ENCODE measurements at places on chromosomes 16 and 17.

DNA sequence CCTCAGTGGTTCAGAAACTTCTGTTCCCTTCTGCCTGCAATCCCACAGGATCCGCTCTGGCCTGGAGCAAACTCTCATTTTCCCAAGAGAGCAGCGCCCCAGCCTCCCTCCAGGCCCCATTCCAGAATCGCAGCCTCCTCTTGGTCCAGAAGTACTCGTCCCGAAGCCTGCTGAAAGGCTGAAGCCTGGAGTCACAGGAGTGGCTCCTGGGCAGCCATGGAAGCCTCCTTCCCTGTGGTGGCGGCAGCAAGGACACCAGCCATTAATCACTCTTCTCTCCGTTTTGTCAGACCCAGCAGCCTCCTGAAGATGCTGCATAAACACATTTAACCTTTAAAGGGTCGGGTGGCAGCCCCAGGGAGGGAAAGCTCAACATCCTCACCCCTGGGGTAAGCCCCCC, 66.9 kb upstream of the TNRC6C start:
- DNase-seq, result no peak

- no peak for DNase-seq
Measured at GRCh38 chr17:36979565-36979941, 30.8 kb downstream of the AATF start.

- DNase-seq, result no peak
Measured at GRCh38 chr17:15918661-15919259, 26.2 kb upstream of the ADORA2B start.

- no peak for DNase-seq
Measured at GRCh38 chr16:67164599-67165061, at the start of gene HSF4. TSS of gene HSF4 (plus strand) at chr16:67164745. CDS start at chr16:67164812, 67 bp downstream.

GRCh38 chr17:38777641-38778250, 21.6 kb downstream of the PIP4K2B start:
- DNase-seq, result no peak

DNA sequence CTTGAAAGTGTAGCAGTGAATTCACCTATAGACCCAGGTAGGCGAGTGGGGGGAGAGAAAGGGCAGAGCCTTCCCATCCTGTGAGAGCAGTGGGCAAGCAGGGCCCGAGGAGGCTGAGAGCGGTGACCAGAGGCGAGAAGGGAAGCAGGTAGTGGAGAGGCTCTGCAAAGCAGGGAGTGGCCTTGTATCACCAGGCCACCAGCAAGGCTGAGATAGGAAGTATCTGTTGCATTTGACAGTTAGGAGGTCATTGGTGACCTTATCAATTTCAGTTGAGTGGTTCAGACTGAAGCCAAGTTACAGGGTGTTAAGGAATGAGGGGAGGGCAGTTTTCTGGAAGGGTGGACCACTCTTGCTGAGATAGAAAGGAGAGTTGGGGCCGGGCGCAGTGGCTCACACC, 10.7 kb upstream of the HSD3B7 start:
- DNase-seq, result no peak

- no peak for DNase-seq
Measured at GRCh38 chr16:79098907-79099306, 501.6 kb downstream of the MAF start.

GRCh38 chr17:3381957-3382356, 4.2 kb downstream of the OR3A2 start:
- DNase-seq, result no peak

DNA sequence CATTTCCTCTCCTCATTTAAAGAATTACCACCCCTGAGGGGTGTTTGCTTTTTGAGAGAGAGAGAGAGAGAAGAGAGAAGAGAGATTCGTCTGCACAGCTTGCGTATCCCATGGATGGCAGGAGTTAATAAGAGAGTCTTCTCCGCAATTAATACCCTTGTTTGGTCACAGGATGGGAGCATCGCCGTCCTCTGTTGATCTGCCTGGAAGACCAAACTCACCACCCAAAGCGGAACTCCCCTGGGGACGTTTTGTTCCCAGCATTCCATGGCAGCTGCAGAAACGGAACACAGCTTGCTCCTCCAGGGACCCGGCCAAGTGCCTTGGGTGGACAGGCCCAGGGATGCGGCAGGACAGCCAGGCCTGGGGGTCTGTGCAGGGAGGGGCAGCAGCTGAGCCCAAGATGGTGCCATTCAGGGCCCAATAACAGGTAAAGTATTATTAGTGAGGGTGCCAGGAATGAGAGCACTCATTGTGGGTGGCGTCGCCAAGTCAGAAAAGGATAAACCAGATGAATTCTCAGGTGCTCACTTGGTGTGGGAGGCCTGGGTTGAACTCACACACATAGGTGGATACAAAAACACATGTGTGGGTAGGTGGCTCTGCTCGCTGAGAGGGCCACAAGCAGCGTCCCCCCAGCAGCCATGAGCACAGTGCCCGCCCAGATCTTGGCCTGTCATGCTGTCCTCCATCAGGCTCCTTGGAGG, 83.1 kb downstream of the NT5M start:
- no peak for DNase-seq

- DNase-seq, result peak; percentile 71
Measured at GRCh38 chr17:7356072-7356549, 1.2 kb downstream of the TMEM95 start.

DNA sequence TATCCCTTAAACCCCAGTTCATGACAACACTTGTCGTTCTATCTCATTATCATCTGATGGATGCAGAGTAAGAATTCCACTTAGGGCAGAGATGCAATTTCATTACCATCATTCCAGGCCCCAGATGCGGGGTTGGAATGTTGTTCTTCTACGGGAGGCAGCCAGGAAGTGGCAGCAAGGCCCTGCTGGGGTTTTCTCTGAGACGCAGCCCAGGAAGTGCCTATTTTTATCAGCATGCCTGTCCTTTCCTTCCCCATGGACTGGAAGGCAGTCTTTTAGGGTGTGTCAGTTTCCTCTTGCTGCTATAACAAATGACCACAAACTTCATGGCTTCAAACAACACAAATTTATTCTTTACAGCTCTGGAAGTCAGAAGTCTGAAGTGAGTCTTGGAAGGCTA, 246.6 kb upstream of the DYNLRB2 start:
- no peak for DNase-seq

- no peak for DNase-seq
Measured at GRCh38 chr16:81715358-81716196, 63.5 kb upstream of the PLCG2 start.

- no peak for DNase-seq
Measured at GRCh38 chr16:28900601-28901000, 22.3 kb downstream of the ATP2A1 start.

GRCh38 chr17:1624650-1625049, 4.0 kb downstream of the SLC43A2 start:
- DNase-seq, result no peak

GRCh38 chr17:19346351-19347255, 15.9 kb downstream of the B9D1 start:
- no peak for DNase-seq

DNA sequence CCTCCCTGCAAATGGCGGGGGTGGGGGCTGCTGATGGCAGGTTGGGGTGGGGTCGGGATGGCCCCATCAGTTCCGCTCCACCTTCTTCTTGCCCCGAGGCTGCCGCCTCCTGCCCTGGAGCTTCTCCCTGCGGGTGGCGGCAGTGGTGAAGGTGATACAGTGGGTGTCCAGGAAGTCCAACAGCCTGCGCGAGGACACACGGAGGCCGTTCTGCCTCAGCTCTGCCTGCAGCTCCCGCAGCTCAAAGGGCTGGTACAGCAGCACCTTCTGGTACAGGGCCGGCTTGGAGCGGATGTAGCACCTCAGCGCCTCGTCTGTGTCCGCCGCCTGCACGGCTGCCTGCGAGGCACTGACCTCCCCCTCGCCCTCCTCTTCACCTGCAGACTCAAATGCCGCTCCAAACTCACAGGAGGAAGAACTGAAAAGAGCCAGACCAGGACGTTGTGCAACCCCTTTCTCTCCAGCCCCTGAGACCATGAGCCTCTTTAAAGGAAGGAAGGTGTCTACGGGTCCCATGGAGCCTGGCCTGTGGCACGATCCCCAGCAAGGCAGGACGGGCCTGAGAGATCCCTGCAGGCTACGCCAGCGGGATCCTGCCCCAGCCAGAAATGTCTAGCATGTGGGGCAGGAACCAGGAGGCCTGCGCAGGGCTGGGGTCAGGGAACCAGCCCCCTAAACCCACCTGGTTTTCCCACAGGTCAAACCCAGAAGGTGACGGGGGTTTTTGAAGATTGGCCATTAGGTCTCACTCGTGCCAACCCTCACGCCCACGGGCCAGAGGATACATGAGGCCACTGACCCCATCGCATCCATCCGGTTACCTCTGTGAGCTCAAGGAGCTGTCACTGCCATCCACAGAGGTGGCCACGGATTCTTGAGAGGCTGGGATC, 5.3 kb upstream of the NLRC3 start:
- no peak for DNase-seq

DNA sequence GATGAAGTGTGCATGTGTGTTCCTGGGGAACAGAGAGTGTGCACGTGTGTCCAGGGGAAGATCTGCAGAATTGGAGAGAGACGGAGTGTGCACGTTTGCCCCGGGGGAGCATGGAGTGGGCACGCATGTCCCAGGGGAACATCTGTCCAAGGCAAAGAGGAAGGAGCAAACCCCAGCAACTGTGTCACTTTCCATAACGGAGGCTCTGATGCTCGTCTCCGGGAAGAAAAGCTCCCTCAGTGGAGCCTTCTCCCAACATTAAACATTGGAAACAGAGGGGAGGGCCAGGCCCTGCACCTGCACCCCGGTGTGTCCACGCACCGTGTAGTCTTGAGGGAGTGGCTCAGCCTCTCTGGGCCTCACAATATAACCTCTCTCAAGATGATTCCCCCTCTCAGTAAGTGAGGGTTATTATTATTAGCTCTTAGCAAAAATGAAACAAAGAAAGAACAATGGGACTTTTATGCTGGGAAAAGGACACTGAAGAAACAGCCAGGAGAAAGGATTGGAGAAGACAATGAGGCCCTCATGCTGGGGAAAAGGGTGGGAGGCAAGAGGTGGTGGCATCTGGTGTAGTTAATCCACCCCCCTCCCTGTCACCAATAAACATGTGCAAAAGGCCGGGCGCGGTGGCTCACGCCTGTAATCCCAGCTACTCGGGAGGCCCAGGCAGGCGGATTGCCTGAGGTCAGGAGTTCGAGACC, 7.6 kb downstream of the RAB40B start:
- no peak for DNase-seq

- DNase-seq, result no peak
Measured at GRCh38 chr16:1470481-1471251, 4.2 kb downstream of the CLCN7 start.

GRCh38 chr16:89710709-89711564, 9.4 kb upstream of the SPATA2L start:
- no peak for DNase-seq

DNA sequence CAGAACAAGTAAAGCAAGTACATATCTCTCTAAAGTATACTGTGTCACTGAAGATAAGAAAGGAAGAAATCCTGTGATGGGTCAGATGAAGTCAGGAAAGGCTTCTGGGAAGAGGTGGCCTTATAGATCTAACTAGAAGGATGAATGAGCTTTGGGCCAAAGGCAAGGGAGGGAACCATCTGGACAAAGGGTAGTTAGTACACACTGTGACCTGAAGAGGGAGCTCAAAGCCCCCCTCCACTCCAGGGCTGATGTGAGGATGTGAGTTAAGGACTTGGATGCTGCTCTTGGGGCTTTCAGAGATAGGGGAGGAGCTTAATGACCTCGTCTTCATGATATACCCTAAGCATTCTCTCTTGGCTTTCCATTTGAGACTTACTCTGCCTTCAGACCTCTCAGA, 185.3 kb upstream of the CACNG3 start:
- no peak for DNase-seq

GRCh38 chr16:10408824-10409381, 23.0 kb downstream of the ATF7IP2 start:
- DNase-seq, result no peak

- no peak for DNase-seq
Measured at GRCh38 chr17:44920565-44920940, 5.3 kb upstream of the GFAP start.

DNA sequence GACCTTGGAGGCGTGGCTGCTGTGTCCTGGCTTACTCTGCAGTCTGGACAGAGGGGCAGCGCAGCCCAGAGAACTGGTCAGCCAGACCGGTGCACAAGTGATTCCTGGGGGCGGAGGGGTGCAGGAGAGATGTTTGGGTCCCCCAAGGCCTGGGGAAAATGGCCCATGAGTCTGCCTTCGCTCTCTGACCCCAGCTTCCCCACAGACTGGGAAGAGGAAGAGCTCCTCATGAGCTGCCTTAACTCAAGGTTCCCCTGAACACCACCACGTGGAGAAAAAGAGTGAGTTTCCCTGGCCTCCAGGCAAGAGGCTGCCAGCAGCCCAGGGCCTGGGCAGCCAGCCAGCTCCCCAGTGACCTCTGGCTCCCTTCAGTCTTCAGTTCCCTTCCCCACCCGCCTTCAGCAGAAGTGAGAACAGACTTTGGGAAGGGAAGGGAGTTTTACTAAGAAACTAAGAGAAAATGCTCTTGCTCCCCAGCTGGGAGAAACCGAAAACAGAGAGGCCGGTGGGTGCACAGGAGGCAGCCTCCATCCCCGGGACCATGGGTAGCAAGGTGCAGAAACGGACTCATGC, 2.0 kb upstream of the C17orf99 start:
- DNase-seq, result peak; percentile 77

GRCh38 chr17:37841232-37841631, 83.0 kb upstream of the TBC1D3K start:
- DNase-seq, result no peak

GRCh38 chr17:4604111-4604644, 19.8 kb downstream of the SMTNL2 start:
- peak; percentile 70 for DNase-seq

GRCh38 chr16:4647644-4647980, 23.0 kb downstream of the MGRN1 start:
- no peak for DNase-seq

DNA sequence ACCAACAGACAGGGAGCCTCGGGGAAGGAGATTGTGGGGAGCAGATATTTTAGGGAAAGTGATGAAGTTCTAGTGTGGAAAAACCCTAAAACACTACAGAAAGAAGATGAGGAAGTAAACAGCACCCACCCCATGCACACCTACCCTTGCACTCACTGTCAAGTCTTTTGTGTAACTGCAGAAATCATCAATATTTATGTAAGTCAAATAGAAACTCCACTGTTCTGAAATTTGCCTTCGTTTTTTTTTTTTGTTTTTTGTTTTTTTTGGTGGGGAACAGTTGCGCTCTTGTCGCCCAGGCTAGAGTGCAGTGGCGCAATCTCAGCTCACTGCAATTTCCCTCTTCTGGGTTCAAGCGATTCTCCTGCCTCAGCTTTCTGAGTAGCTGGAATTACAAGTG, 273.4 kb downstream of the CPPED1 start:
- no peak for DNase-seq

GRCh38 chr16:75234856-75235696, 16.3 kb downstream of the CTRB1 start:
- DNase-seq, result no peak

DNA sequence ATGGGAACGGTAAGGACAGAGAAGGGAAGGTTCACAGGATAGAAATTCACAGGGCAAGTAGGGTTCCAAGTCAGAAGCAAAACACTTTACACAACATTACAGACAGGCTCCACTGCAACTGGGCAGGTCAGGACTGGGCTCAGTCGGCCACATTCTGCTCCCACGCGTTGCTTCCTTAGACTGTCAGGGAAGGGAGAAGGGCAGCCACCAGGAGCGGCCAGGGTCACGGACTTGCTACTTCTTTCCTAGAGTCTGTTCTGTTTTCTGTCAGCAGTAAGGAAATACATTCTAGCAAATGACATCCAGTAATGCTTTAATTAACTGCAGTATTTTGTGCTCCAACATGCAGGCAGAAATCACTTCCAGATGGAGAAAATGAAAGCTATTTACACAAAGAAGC, 160.3 kb upstream of the RPH3AL start:
- no peak for DNase-seq

Data from renal pelvis (tissue), 12 donors.